Femur (tissue), 1 donor: ENCODE measurements at places on chromosomes 6 and 20.

DNA sequence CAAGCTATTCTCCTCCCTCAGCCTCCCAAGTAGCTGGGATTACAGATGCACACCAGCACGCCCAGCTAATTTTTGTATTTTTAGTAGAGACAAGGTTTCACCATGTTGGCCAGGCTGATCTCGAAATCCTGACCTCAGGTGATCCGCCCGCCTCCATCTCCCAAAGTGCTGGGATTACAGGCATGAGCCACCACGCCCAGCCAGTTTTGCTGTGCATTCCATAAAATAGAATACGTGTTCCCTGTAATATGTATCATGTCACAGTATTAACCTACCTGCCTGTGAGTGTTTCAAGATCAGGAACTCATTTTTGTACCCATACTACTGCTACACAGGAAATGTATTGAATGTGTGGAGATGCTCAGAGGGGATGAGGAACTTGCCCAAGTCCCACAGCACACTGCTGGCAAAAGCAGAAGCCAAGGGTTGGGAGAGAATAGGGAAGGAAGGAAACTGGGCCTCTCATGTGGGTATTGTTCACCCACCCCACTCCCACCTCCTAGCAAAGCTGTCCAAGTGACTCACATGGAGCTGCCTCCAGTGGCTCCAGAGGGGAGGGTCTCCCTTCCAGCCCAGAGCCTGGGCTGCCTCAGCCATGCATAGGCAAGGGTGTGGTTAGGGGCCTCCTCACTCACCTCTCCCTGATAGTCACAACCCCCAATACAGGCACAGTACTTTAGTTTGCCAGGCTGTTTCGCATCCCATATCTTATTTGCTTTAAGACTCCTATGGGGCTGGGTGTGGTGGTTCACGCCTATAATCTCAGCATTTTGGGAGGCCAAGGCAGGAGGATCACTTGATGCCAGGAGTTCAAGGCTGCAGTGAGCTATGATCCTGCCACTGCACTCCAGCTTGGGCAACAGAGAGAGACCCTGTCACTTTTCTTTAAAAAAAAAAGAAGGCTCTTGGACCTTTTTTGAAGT, 9.4 kb downstream of the HM13 start:
- no peak for DNase-seq

- no peak for DNase-seq
Observed at GRCh38 chr6:134308800-134309199, 9.1 kb downstream of the SGK1 start.

DNA sequence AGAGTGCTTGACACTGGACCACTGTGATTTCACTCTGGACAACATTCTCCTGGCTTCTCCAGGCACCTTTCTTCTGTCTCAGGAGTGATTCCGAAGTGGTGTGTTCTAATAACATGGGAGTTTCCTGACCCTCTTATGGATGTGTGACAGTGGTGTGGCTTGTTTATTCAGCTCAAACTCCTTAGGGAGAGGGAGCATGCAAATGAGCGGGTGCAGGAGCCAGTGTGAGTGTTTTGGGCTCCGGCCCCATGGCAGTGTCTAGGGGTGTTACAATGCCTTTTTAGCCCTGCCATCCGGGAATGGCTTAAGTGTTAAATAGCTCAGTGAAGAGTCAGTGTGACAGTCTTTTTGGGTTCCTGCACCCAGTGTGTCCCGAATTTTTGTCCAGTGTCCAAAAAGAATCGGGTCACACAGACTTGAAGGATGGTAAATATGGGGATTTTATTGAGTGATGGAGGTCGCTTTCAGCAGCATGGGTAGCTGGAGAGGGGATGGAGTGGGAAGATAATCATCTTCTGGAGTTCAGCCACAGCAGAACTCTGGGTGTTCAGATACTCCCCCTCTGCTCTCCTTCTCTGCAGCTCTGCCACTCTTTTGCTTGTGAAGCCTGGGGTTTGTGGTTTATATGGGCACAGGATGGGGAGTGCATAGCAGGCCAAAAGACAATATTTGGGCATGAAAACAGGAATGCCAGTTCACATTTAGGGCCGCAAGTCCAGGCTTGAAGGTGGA, 928.9 kb upstream of the CITED2 start:
- no peak for DNase-seq

DNA sequence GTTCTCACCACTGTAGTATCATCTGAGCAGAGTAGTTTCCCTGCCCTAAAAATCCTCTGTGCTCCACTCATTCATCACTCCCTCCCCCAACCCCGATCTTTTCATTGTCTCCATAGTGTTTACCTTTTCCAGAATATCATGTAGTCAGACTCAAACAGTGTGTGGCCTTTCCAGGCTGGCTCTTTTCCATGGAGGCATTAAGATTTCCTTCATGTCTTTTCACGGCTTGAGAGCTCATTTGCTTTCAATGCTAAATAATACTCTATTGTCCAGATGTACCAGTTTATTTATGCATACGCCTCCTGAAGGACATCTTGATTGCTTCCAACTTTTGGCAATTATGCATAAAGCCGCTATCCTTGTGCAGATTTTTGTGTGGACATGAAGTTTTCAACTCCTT, 235.8 kb downstream of the PHACTR1 start:
- DNase-seq, result no peak

GRCh38 chr6:27617046-27617687, 144.3 kb upstream of the ZNF184 start:
- DNase-seq, result no peak

DNA sequence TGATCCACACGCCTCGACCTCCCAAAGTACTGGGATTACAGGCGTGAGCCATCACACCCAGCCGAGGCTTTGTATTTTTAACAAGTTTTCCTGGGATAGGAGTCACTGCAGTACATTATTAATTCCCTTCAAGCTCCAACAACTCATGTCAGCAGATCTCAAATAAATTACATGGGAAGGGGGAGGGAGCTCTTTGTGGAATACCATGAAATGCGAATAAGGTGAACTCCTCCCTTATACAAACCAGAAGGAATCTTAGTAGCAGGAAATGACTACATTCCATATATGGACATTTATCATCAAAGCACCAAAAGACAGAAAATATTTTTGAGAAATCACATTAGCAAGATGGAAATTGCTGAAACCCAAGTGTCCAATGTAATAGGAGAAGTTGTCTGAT, 2.9 kb downstream of the GSS start:
- no peak for DNase-seq

DNA sequence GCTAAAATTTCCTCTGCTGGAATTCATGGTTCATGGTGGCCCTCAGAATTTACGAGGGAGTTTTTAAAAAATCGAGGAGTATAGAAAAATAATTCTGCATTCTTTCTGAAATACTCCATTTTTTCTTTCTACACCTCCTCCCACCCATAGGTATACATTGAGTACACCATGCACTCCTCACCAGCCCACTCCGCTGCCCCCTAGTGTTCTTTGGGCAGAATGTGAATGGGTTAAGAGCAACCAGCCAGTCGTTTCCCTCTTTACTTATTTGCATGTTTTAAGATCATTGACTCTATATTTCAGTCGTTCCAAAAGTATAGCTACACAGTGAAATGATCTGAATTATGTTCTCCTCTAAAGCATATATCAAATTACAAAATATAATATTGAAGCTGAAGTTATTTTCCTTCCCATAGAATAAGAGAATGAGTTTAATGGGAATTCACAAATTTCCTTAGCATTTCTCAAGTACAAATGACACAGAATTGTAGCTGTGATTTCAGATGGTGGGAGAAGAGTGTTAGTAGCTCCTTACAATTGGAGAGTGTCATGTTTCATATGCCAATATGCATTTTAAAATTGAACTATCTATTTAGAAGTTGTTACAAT, 977.7 kb upstream of the SLC35B3 start:
- no peak for DNase-seq

GRCh38 chr6:141426400-141426980, 706.2 kb upstream of the GJE1 start:
- DNase-seq, result no peak

- DNase-seq, result no peak
Observed at GRCh38 chr20:24473435-24474223, 4.2 kb downstream of the SYNDIG1 start.

- DNase-seq, result no peak
Observed at GRCh38 chr6:49202924-49203536, 260.0 kb downstream of the MMUT start.

DNA sequence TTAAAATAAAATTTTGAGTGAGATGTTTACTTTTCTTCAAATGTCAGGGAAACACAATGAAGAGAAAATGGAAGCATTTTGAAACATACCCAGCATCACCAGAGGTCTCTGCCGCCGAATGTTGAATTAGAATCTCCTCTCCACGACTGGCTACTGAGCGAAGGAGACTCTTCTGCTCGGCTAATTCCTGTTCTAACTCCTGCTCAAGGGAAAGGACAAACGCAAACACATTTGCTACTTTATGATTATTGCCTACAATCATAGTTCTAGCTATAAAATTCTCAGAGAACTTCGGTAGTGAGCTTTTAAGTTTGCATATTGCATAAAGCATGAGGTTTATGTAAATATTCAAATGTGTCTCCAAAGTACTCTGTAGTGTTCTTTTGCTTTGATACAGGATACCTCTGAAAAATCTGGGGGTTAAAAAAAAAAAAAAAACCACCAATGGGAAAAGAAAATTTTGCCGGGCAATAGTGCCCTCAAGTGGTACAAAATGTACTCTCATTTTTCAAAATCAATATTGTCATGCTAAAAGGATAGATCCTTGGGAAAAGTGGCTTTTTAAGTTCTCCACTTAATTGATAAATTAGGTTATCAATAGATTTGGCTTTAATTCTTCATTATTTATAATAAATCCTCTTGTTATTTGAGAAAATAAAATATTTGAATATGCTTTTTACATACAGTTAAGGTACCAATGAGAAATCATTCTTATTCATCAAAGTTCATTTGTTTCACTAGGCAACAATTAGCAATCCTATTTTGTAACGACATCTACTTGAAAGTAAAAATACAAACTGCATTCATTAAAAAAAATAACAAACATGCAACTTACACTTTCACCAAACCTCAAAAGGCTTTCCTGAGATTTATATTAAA, 369.0 kb downstream of the SYNE1 start:
- DNase-seq, result no peak
